ENCODE measurements at places on chromosomes 7 and 10.
A peak's percentile ranks its signal among the peaks of the same experiment; 100 is the strongest.

DNA sequence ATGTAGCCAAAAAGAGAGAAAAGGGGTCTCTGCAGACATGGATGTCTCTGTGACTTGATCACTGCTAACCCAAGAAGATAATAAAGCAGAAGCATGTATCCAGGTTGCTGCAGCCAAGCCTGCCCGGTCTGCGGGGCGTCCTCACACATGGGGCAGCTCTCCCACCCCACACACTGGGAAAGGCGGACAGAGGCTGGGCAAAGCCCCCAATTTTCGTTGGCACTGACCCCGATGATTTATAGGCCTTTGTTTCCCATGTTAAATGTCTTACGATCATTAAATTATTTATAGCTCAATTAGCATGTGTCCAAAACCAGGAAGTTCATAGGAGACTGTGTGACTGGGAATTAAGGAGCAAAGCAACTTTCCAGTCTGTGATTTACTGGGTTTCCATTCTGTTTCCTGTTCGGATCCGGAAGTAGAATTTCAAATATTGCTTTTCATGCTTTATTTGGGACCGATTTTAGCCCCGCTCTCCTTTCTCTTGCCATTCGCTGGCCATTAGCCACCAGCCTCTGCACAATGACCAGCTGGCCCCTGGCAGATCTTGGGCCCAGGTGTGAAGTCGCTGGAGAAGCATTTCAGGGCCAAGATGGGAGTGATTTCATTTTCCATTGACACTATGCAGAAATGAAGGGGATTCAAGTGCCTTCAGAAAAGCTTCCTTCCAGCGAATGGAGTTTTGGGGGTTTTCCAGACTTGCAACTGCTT is 91.6 kb downstream of the EGFR start:
- DNase-seq: no peak

DNA sequence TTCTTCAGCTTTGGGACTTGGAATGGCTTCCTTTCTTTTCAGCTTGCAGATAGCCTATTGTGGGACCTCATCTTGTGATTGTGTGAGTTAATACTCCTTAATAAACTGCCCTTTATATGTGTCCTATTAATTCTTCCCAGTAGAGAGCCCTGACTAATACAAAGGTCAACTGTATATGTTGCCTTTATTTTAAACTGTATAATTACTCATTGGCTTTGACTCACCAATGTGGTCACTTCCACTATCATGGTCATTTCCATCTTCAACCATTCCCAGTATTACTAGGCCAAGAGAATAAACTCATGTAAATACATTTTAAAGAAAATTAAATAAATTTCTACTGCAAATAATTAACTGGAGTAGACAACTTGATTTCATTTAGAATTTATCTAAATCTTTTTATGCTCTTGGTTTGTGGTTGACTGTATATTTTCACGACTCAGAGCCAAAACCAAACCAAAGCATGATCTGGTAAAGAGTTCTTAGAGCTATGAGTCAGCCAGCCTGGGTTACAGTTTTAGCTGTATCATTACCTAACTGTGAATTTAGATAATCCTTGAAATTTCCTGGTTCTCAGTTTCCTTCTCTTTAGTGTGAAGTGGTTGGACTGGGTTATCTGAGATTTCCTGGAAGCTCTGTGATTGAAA is 188.4 kb downstream of the PPP1R3A start:
- peak; percentile 45 for DNase-seq

DNA sequence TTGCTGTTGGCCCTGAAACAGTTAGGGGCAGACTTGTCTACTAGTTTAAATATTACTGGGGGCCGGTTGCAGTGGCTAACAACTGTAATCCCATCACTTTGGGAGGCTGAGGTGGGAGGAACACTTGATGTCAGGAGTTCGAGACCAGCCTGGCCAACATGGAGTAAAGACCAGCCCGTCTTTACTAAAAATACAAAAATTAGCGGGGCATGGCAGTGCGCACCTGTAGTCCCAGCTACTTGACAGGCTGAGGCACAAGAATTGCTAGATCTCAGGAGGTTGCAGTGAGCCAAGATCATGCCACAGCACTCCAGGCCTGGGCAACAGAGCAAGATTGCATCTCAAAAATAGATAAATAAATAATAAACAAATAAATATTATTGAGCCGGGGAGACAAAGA is 7.6 kb downstream of the ITGB8 start:
- no peak for DNase-seq

DNA sequence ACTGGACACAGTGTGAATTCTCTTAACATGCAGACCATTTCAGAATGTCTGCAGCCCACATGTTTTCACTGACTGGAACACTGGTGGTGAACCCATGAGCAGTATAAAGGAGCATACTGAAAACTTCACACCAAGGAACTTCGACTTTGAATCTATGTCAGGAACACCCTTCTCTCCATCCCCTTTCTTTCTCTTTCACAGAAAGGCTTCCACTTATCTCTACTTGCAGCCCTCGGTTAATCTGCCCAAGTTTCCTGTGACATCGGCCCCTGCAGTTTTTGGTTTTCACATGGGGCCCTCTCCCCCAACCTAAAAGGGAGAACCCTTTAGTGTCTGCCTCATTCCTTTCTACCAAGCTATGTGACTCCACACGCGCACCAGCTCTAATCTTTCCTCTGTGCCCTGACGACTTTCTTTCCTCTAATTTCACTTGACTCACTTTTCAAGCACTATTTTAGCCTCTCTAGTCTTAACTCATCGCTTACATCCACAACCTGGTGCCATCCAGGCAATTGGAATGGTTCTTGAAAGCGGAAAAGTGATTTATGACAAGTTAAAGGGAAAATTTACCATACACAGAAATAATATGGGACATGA is 70.1 kb downstream of the RELN start:
- no peak for DNase-seq

Measured in HS-27A (cell line).